H4 (cell line): ENCODE measurements at places on chromosomes 4 and X. TPM values are rescaled to one million over a fixed set of nuclear protein-coding genes. Genes with fewer than 3 reads are reported as not detected.

TMPRSS11E gene
- total RNA-seq: not detected in 2 replicates

TIGD2 gene
- 16.1 and 22.0 TPM in 2 replicates for total RNA-seq

RPA4 gene
- total RNA-seq: not detected in 2 replicates

SYN1 gene
- not detected in 2 replicates for total RNA-seq

VCX gene
- 68.2 and 79.3 TPM in 2 replicates for total RNA-seq

CXCL11 gene
- not detected in 2 replicates for total RNA-seq

NPY2R gene
- not detected in 2 replicates for total RNA-seq
